GM12865 (cell line): ENCODE measurements at places on chromosomes 6 and 20.

GRCh38 chr6:144297511-144298100 lies 12.5 kb downstream of the UTRN start:
- DNase-seq, result no peak

DNA sequence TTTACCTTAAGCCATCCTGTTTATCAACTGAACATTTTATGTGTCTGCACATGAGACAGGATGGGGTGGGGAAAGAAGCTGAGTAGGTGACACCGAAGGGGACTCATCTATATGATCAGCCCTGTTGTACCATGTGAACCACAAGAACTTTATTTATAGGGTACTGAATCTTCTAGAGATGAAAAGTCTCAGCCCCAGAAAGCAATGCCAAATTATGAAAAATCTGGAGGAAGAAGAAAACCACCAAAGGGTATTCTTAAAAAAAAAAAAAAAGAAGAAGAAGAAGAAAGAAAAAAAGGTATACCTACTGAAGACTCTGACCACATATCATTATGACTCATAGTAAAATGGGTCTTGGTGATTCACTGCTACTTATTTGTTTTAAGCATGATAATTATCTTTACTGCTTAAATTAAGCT lies 39.8 kb upstream of the HBS1L start:
- DNase-seq, result peak; percentile 29

DNA sequence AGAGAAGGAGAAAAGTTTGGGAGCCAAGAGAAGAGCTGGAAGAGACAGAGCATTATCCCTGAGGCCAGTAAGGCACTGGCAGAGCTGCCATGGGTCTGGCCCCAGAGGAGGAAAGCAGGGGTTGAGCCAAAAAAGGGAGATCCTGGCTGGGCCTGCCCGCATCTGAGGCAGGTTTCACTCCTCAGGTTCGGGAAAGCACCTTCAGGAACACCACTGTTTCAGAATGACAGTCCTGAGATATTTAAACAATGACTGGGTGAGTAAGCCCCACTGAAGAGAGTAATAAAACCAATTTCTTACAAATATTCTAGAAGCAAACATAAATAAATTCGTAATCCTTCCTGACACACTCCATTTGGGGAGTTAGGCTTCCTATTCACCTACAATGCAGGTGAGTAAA lies 152.2 kb downstream of the BACH2 start:
- DNase-seq, result peak; percentile 27

- no peak for DNase-seq
Observed at GRCh38 chr6:131378874-131379273, 194.2 kb upstream of the ARG1 start.

DNA sequence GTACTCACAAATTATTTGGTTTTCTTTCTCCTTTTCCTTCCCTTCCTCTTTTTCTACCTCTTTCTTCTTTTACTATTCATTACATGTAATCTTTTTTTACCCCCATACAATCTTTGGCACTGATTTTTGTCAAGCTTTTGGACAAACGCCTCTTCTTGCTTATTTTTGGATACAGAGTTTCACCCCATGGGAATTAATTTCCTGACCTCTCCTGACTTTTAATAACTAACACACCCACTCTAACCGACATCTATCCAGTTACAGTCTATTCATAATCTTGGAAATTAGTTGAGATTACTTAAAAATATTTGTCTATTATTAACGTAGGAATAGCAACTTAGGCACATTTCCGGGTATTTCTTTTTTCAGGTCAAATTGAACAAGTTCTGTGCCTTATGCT lies 101.2 kb downstream of the HDGFL1 start:
- no peak for DNase-seq

- no peak for DNase-seq
Observed at GRCh38 chr6:106792536-106793236, 163.3 kb downstream of the QRSL1 start.

GRCh38 chr20:25296094-25297093 lies 48.5 kb downstream of the PYGB start:
- peak; percentile 69 for DNase-seq

- DNase-seq, result no peak
Observed at GRCh38 chr6:35292494-35292893, 5.1 kb upstream of the DEF6 start.

GRCh38 chr6:29651413-29652197 lies 5.3 kb upstream of the MOG start:
- DNase-seq, result peak; percentile 46

- DNase-seq, result peak; percentile 74
Observed at GRCh38 chr6:83592770-83593394, 80.5 kb downstream of the PRSS35 start.

GRCh38 chr20:19970256-19970765 lies 46.9 kb upstream of the NAA20 start:
- no peak for DNase-seq

- no peak for DNase-seq
Observed at GRCh38 chr6:2476376-2476775, 231.0 kb upstream of the GMDS start.

DNA sequence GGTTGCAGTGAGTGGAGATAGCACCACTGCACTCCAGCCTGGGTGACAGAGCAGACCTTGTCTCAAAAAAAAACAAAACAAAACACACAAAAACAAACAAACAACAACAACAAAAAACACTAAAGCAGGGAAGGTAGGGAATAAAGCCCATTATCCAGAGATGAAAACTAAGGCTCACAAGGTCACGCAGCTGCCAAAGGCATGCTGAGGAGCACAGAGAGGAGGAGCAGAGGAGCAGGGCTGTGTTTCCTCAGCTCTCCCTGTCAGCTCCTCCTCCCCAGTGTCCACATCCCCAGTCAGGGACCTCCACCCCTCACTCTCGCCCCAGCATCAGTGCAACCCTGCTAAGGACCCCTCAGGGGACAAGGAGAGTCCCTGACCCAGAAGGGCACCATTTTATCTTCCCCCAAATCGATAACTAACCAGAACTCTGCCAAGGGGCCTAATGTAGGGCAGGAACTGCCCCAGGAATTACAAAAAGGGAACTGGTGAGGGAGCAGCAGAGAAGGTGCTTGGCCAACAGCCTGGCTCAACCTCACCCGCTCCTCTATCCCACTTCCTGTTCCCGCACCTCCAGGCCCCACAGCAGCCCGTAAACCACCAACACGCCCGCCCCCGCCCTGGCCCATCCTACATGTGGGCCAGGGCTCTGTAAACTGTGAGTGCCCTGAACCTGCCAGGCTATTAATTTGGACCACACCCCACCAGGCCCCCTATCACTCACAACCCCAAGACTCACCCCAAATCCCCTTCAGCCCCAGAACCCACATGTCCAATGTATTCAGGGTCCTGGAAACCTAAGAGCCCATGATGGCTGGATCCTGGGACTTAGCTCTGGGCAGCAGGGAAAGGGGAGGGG lies 9.0 kb downstream of the TEAD3 start:
- DNase-seq, result no peak

DNA sequence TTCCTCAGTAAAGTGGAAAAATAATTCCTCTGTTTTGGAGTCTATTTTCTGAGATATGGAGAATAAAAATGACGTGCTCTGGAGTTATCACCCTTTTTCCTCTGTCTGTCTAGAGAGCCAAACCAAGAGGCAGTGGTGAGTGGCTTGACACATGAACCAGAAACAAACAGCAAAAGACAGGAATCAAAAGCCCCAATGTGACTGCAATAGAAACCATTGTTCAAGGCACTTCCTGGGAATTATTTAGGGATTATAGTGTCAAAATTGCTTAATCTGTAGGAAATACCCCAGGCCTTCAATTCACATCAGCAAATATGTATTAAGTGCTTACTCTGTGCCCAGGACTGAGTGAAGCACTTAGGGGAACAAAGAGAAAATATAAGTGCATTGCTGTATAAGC lies 560.4 kb upstream of the JAG1 start:
- no peak for DNase-seq

- DNase-seq, result peak; percentile 51
Observed at GRCh38 chr6:143513410-143513809, 1.9 kb upstream of the FUCA2 start.

GRCh38 chr20:16229813-16230212 lies 343.4 kb downstream of the KIF16B start:
- no peak for DNase-seq

DNA sequence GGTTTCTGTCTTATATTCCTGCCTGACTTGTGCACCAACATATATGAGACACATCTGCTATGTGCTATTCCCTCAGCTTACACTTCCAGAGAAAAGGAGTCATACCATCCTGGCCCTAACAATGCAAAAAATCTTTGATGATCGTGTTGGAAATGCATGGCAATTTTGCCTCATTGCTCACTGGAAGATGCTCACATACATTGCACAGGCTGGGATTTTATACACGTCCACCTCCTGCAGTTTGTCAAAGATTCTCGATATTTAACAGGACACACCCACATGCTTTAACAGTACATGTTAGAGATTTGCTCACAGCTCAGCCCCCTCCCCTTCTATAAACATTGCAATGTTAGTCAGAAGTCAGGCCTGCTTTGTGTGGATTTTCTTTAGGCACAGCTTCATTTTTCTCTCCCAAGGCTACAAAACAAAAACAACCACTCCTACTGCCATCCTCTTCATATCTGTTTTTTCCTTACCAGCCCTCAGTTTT lies 66.1 kb downstream of the ADGB start:
- no peak for DNase-seq

- DNase-seq, result no peak
Observed at GRCh38 chr6:97174471-97174870, 108.5 kb downstream of the MMS22L start.

GRCh38 chr6:154070657-154071056 lies 31.6 kb downstream of the OPRM1 start:
- DNase-seq, result no peak

DNA sequence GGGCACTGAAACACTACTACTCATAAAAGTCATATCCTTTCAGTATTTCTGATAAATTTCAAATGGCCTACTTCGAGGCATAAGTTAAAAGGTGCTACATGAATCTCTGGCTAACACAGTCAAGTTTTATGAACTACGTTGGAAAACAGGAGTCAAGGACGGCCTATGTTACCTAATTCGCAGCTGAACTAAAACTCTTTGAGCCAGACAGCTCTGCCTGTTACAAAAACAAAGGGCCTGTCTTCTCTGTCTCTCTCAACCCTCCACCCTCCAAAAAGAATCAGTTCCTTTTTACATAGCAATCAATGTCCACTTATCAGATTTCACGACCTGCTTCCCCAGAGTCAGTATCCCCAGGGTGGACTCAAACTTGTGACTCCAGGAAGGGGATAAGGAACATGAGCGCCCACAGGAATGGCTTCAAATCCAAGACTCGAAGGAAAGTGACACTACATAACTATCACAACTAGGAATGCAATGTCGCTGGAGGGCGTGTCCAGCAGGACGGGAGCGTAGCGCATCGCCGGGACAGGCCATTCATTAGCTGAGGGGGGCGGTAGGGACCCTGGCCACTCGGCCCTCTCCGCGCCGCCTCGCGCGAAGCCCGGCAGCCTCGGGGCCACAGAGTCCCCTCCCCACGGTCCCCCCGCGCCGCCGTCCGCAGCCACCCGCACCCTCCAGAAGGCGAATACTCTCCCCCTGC lies 591 bp downstream of the IBTK start:
- DNase-seq, result peak; percentile 66

GRCh38 chr6:38824243-38824894 lies 109.3 kb downstream of the DNAH8 start:
- no peak for DNase-seq

- DNase-seq, result no peak
Observed at GRCh38 chr6:129211626-129212025, 328.7 kb downstream of the LAMA2 start.

- no peak for DNase-seq
Observed at GRCh38 chr6:44143731-44144130, 14.9 kb upstream of the CAPN11 start.

DNA sequence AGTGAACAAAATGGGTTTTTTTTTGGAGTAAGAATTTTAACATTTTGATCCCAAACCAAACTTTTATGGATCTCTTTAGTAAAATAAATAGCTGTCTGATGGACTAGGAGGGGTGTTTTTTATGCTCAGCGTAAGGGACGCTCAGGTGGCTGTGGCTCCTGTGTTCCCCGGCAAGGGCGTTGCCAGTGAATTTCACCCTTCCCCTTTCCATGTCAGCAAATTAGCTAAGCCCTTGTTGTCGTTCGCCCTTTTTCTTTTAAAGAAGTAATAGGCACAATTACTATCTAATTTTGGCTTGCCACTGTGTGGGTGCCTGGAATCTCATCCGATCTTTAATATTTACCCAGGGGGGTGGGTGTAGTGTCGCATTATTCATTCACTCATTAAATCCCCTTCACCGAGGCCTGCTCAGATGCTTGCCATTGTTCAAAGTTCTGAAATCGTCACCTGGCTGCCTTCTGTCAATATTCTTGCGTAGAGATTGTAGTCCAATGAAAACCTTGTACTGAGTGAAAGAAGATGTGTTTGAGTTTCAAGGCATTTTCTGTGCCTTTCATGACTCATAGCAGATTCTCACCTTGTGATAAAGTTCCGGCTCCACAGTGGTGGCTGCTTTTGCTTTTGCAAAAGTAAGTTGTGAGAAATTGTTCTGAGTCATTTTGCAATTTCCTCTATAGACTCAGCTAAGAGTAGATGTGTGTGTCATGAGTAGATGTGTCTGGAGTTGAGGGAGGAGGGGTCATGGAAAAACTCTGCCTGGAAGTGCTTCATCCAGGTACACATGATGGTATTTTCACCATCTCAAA lies 40.0 kb upstream of the CLDN20 start:
- DNase-seq, result peak; percentile 91

GRCh38 chr20:46122516-46123481 lies 4.7 kb downstream of the CD40 start:
- DNase-seq, result no peak
